ENCODE measurements at places on chromosomes 2 and 18.

- DNase-seq: no peak
These were observed 291.9 kb upstream of the TRIB2 start for GRCh38 chr2:12424809-12425208.

DNA sequence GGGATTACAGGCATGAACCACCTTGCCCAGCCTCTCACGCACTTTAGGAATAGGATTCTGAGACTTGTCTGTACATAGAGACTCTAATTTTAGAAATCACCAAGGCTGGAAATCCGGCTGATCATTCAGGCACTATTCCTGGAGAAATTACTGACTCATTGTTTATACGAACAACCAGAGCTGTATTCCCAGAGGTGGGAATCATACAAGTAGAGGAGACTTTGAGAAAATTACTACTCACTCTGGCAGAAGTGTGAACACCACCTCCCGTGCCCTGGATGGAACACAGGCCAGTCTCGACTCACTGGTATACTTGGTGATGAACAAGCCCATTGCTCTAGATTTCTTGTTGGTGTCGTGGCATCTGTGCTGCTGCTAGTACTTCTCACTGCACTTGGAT, 5.8 kb upstream of the ADNP2 start:
- DNase-seq: no peak

GRCh38 chr2:95346738-95347671, 49.9 kb downstream of the KCNIP3 start:
- DNase-seq: no peak

GRCh38 chr2:85401464-85401805, 8.7 kb downstream of the CAPG start:
- DNase-seq: no peak

DNA sequence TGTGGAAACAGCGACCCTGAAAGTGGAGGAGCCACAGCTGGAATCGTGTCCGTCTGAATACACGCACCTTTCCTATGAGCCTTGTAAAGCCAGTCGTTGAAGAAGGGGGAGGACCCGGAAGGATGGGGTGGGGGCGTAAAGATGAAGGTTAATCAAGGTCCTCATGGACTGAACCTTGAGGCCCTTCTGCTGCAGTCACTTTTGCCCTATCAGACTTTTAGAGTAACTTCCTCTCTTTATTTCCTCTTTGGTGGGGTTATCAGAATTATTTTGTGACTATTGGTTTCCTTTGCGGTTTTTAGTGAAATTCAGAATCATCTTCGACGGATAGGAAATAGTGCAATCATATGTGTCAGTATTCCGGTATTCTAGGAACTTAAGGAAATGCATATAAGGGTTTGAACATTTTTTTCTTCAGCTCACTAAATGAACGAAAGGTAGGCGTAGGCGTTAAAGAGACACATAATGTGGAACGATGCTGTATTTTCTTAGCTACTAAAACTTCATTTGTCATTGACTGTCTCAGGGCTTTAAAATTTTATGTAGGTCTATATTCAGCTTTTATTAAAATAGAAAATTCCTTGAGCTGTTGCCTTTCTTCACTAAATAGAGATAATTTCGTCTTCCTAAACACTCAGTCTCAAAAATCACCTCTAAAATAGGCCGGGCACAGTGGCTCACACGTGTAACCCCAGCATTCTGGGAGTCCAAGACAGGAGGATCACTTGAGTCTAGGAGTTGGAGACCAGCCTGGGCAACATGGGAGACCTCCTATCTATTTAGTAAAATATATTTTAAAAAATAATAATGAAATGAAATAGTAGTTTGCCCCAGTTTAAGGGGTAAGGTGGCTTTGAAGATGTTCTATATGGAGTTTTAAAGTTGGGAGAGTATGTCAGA, 1.4 kb upstream of the YES1 start:
- no peak for DNase-seq

DNA sequence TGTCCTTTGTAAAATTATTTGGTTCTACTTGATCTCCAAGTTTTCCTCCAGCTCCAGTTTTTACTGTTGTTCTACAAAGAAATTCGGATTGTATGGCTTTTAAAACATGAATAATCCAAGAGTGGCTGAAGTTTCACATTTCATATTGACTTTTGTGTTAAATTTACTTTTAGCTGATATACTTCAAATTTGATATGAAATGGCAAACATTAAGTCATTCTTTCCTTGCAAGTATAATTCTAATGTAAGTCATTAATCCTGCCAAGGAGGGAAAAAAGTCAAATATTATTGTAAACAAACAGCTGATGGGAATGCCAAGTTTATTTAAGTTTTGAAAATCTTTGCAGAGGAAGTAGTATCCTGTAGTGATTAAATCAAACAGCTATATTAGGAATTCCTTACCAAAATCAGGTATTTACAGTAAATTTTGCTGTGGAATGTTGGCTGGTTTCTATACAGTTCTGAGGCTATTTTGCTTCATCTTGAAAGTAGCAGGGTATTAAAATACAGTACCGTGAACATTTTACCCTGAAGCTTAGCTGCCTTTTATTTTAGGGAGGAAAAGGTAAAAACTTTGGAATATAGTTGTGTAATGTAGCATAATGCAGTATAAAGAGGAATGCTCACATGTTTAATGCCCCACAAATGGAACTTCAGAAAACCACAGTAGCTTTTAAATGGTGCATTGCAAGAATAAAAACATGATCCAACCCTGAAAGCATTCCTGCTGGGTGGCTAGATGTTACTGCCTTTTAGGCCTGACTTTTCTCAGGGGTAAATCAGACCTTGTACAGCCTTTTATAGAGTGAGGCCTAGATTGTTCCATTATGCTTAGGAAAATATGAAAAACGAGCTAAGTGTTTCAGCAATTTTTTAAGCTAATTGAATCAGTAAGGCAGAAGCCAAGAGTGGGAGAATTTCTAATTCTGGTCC, 62.7 kb upstream of the NT5C1B start:
- peak; percentile 85 for DNase-seq

DNA sequence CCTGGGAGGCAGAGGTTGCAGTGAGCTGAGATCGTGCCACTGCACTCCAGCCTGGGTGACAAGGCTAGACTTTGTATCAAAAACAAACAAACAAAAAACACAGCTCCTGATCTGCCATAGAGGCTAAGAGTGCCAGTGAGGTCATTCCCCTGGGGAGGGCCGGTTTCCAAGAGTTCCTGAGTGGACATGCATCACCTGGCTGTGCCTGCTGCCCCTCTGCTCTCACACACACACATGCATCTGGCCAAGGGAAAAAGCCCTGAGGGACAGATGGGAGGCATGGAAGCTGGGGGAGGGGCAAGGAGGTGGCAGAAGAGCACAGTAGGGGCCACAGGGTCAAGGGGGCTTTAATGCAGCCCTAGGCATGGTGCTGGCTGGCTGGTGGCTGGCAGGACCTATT, 60.4 kb downstream of the ZBTB7C start:
- DNase-seq: no peak

DNA sequence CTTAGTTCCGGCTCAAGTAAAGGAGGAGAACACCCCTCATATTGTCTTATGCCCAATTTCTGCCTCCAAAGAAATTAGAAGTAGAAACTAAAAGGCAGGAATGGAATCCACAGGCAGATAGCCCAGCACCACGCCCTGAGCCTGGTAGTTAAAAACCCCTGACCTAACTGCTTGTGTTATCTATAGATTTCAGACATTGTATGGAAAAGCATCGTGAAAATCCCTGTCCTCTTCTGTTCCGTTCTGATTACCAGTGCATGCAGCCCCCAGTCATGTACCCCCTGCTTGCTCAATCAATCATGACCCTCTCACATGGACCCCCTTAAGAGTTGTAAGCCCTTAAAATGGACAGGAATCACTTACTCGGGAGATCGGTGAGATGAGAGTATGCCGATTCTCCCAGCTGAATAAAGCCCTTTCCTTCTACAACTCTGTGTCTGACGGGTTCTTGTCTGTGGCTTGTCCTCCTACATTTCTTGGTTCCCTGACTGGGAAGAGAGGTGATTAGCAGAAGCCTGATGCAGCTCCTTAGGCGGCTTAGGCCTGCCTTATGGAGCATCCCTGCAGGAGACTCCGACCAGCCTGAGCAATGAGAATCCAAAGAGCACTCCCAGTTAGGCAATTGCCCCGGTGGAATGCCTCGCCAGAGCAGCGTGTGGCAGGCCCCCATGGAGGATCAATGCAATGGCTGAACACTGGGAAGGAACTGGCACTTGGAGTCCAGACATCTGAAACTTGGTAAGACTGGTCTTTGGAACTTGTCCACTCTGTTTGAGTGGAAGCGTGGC, 362.6 kb upstream of the TCF4 start:
- no peak for DNase-seq

DNA sequence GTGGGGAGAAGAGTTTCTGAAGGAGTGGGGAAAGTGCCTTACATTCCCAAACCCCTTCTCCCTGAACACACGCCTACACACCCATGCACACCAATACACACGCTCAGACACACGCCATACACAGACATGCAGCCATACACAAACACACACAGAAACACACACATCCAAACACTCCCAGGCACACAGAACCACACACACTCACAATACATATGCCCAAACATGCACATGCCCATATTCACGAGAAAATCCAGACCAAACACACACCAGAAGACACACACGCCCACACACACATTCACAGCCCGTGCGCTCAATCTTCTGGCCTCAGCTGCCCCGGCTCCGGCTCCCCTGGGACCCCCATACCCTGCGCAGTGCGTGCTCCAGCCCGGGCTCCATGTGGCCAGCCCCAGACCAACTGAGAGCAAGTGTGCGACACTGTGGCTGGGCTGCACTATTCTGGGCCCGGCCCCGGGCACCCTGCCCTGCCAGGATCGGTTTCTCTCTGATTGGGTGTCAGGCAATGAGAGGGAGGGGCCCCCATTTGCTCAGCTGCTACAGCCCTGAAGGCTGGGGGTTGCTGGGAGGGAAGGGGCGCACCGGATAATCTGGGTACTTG, at the start of gene PRKAG3:
Gene PRKAG3 (minus strand): TSS at position 426 of the 613 bp plus-strand sequence.
- no peak for DNase-seq

- no peak for DNase-seq
These were observed 766.5 kb downstream of the RNF144A start for GRCh38 chr2:7683708-7684107.

DNA sequence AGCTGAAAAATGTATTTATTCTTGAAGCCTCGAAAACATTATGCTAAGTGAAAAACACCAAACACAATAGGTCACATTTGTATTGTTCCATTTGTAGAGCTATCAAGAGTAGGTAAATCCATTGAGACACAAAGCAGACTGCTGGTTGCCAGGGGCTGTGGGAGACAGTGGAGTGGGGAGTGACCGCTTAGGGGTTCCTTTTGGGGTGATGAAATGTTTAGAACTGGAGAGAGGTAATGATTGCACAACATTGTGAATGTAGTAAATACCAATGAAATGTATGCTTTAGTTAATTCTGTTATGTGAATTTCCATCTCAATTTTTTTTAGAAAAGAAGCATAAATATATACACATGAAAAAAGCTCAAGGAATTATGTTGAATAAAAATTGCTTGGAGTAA, 15.8 kb downstream of the KCTD18 start:
- no peak for DNase-seq

DNA sequence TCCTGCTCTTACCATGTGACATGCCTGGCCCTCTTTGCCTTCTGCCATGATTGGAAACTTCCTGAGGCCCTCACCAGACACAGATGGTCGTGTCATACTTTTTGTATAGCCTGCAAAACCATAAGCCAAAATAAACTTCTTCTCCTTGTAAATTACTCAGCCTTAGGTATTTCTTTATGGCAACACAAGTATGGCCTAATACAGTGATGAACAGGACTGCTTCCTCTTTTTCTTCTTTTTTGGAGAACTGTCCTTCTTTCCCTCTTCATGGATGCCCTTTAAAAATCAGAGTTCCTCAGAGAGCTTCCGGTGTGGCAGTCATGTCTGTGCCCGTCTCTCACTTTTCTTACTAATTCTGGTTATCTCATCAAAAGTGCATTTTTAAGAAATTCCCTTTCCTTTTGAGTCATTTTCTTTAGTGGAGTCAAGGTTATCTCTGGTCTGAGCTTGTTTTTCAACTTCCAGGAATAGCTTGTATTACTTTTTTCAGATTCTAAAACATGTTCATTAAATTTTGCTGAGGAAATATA, 9.2 kb upstream of the IL1A start:
- DNase-seq: no peak

- no peak for DNase-seq
These were observed 35.3 kb downstream of the SPRED2 start for GRCh38 chr2:65397122-65397521.

DNA sequence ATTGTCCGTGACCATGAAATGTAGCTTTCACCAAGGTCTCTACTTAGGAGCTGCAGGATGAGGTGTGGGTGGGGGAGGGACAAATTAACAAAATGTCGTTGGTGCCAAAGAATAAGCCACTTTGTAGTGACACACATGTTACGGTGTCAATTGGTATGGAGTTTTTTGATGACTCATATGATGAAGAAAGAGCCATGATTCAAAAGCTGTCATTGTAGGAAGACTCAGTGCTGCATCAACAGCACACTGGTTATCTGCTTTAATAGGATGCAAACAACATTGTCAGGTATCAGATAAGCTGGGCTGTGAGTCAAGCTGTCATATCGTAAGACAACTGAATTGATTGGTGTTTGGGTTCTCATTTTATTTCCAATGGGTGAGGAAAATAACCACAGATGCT, 36.6 kb upstream of the BOD1L2 start:
- DNase-seq: no peak

GRCh38 chr2:20216130-20217025, 8.6 kb downstream of the SDC1 start:
- no peak for DNase-seq

GRCh38 chr2:121014876-121015275, 270.1 kb downstream of the TFCP2L1 start:
- no peak for DNase-seq

DNA sequence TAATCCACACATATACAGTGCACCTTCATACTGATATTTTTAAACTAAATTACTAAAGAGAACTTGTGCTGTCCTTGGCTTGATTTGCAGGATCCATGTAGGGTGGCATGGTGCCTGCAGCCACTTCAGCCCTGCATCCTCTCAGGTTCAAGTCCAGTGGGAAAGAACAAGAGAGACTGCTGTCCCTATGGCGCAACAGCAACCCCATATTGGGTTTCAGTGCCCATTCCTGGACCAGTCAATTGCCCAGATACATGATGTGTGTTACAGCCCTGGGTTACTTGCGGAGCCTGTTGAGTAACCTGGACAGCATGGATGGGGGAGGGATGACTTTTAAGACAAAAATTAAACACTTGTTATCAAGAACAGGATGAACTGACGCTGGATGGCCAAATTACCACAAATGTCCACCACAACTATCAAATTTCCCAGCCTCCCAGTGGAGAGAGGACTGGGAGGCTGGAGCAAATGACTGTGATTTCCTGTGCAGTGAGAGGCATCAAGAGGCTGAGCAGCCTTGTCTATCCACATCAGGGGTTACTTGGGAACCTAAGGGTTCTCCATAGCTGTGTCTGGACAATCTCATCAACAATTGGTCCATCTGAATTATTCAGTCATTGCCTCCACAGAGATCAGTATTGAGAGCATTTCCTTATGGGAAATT, 162.0 kb downstream of the CAPN13 start:
- no peak for DNase-seq

DNA sequence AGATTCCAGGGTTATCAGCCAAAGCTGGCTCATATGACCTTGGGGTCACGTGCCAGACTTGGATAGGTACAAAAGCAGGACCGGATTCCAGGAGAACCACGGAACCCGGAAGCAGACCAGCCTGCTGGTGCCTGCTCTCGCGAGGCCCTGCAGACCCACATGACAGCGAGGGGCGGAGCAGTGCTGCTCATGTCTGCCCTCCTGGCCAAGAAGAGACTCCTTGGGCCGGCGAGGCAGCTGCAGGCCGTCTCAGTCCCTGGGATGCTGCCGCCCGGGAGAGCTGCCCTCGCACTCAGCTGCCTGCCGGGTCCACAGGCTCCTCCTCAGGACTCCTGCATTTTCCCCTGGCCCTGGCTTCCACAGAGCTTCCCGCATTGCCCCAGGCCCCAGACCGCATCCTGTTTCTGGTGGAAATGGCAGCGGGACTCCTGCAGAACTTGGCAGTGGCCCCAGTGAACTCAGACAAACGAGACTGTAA, 739.5 kb downstream of the SOCS6 start:
- no peak for DNase-seq

Data from BJ (cell line).